ENCODE measurements at places on chromosomes 4 and X.

DNA sequence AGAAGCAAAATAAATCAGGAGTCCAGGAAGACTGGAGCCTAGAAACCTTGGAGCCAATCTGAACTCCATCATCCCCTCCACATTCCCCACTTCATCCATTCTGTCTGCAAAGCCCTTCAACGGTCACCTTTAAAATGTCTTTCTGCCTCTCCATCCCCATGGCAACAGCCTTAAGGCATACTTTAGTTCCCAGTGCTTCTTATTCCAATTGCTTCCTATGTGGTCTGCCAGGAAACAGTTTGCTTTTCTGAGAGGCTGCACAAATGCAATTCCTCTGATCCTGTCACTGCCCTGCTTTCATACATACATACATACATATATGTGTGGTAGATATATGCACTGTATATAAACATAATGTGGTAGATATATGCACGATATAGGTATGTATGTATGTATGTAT, 786 bp upstream of the MAGEH1 start:
- no peak for DNase-seq

- no peak for DNase-seq
Measured at GRCh38 chr4:14431155-14432134, 570.8 kb upstream of the CPEB2 start.

- DNase-seq: no peak
Measured at GRCh38 chrX:16002185-16002584, 121.2 kb upstream of the GRPR start.

DNA sequence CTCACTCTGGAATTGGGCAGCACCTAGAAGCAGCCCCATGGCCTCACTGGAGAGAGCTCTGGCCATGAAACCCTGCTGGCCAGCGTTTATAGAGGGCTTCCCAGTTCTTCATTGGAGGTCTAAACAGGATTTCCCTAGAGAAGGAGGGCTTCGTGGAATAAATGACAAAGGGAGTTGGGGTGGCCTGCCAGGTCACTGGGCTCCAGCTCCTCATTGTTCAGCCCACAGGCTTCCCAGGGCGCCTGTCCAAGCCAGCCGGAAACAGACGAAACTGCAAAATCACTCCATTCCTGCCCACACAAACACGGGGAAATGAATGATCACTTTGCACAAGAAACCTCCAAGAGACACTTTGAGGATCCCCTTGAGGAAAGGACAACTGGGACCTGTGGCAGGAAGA, 189.7 kb downstream of the TSPAN5 start:
- no peak for DNase-seq

DNA sequence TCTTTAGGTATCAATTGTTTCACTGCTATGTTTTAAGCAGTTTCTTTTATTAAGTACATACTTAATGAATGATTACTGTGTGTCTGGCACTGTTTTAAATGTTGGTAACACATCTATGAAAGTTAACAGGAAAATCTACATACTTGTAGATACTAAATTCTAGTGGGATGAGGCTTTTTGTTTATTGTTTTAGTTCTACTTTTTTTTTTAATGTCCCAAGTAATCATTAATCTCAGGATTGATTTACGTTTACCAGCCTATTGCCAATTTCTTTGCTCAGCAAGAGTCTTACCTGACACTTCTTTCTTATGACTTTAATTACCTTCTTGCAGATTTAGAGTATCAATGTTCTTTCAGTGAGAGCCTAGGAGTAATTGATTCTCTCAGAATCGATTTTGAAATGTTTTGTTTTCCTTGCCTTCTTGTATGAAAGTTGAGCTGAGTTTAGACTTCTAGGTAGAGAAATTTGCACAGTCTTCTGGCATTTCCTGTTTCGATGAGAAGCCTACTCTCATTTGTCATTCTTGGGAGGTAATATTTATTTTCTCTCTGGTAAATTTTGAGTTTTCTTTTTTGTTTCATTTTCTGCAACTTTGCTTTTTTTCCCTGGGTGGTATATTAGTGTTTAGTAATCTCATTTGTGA, 235.2 kb upstream of the ANKRD50 start:
- DNase-seq: no peak

GRCh38 chr4:8817096-8817812, 54.4 kb downstream of the HMX1 start:
- DNase-seq: no peak

DNA sequence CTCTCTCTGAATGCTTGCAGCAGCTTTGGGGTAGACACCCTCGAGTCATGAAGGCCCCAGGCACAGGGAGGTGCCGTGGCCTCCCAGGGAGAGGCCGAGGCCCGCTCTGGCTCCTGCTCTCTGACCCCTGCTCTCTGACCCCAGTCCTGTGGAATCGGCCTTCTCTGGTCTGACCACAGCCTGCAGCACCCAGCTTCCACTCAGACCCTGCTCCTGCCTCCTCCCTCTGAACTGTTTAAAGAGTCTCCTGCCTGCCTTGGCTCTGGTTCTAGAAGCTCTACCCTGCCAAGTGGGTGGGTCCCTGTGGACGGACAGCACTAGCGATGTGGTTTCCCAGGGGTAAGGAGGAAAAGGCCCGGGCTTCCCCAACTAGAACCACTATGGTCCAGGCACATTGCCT, 78.2 kb upstream of the TMEM150C start:
- DNase-seq: no peak

- DNase-seq: no peak
Measured at GRCh38 chr4:38985410-38986100, 46.7 kb downstream of the TMEM156 start.

GRCh38 chr4:169557061-169557636, 55.2 kb downstream of the NEK1 start:
- no peak for DNase-seq

DNA sequence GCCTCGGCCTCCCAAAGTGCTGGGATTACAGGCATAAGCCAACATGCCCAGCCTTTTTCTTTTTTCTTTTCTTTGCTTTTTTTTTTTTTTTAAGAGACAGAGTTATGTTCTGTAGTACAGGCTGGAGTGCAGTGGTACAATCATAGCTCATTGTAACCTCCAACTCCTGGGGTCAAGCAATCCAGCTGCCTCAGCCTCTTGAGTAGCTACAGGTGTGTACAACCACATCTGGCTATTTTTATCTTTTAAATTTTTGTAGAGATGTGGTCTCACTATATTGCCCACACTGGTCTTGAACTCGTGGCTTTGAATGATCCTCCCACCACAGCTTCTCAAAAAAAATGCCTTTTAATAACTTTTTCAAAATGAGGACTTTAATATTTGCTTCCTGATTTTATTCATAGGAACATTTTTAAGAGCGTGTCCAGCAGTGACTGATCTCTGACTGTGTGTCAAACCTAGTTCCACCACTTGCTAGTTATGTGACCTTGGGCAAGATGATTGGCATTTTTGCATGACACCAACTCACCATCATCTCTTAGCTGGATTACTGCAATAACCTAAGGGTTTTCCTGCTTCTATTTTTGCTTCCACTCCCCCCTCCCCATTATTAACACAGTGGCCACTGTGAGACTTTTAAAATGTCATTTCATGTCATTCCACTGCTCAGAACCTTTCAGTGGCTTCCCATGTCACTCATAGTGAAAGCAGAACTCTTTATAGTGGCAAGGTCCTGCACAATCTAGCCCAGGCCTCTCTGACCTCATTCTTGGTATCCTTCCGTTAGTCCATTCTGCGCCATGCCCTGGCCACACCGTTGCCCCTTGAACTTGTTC, 4.5 kb upstream of the TNIP3 start:
- DNase-seq: no peak

Data from stimulated activated CD8-positive, alpha-beta memory T cell treated with anti-CD3 and anti-CD28 coated beads, Interleukin-15, amount 100 ng/mL, for 48 hours (primary cell).